ENCODE measurements at places on chromosomes 3 and 15. TPM values are rescaled to one million over a fixed set of nuclear protein-coding genes. Genes with fewer than 3 reads are reported as not detected.

The MST1R gene
- total RNA-seq: not detected

The VWA5B2 gene
- not detected for total RNA-seq

The TUSC7 gene
- total RNA-seq: not detected

The HIGD2B gene
- total RNA-seq: not detected

The PROK2 gene
- not detected for total RNA-seq

The CYP1A1 gene
- not detected for total RNA-seq

The GOLGA8G gene
- total RNA-seq: not detected

The GNAT1 gene
- total RNA-seq: not detected
